ENCODE measurements at places on chromosomes 5 and 9.

DNA sequence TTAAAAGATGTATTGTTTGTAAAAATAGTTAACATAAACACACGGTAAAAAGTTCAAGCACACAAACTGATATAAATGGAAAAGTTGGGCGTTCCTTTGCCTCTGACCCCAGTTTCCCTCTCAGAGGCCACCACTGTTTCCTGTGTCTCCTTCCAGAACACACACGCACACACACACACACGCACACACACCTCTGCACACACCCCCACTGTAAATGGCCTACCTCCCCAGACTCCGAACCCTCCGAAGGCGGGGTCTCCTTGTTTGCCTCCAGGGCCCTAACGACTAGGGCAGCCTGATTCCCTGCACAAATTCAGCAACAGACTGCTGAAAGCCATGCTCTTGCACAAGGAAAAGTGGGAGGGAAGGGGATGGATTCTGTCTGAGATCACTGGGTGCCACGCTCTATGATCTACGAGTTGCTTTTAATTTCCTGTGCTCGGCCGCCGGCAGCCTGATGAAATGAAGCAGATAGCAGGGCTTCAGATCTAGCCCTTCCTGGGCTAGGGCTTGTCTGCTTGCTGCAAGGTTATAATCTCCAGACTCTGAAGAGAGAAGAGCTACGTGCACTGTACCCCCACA, 184.0 kb upstream of the IL12B start:
- no peak for DNase-seq

DNA sequence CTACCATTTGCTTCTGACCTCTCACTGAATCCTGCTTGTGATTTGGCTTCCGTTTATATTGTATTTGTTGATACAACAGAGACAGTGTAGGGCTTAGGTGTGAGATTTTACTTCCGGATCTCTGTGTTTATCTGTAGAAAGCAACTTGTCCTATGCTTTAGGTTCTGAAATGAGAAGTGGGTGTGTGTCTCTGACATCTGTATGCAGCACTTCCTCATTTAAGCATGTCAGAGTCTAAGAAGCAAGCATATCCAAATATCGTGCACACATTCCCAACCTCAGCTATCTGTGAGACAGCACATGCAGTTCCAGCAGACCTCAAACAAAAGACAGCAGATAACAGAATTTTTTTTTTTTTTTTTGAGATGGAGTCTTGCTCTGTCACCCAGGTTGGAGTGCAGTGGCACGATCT, 16.3 kb downstream of the KLF9 start:
- DNase-seq = no peak

DNA sequence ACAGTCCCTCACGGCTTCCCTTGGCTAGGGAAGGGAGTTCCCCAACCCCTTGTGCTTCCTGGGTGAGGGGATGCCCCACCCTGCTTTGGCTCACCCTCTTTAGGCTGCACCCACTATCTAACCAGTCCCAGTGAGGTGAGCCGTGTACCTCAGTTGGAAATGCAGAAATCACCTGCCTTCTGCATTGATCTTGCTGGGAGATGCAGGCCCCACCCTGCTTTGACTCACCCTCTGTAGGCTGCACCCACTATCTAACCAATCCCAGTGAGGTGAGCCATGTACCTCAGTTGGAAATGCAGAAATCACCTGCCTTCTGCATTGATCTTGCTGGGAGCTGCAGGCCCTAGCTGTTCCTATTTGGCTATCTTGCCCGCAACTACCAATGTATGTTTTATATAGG, 44.7 kb downstream of the CCL28 start:
- no peak for DNase-seq

DNA sequence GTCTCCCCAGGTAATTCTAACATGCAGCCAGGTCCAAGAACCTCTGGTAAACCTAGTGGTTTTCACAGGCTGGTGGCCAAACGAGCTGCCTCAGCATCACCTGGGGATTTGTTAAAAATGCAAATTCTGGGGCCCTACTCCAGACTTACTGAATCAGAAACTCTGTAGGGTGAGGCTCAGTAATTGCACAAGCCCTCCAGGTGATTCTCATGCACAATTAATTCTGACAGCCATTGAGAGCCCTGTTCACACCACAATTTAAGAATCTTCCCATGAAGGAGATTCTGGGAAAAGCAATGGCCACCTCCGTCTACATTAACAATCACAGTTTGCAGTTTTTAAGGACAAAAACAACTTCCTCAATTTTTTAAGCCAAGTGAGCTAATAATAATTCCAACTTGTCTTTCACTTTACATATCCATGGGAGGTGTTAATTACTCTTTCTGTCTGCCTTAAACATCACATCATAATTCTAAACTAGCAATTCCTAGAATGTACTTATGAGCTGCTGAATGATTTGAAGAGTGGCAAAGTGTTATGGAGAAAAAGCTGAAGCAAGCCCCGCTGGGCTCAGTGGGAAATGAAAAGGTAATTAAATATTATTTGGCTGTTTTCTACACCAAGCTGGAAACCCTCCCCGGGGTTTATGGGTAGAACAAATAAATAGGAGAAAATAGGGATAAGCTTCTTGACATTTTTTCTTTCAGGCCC, 70.0 kb downstream of the GLDC start:
- no peak for DNase-seq

- no peak for DNase-seq
Measured at GRCh38 chr5:154196281-154196680, 5.7 kb downstream of the GALNT10 start.

Data from kidney epithelial cell (primary cell).